ENCODE measurements at places on chromosomes 2 and 18. TPM values are rescaled to one million over a fixed set of nuclear protein-coding genes. Genes with fewer than 3 reads are reported as not detected.

GRCh38 chr2:11073776-11074175, 81.5 kb upstream of the SLC66A3 start:
- H3K36me3 ChIP-seq = no peaks in the 10 kb centered on the region
- no peak for DNase-seq
- H3K4me1 ChIP-seq = no peaks in the 10 kb centered on the region
- no peak overlapping the region for H3K27ac ChIP-seq

DNA sequence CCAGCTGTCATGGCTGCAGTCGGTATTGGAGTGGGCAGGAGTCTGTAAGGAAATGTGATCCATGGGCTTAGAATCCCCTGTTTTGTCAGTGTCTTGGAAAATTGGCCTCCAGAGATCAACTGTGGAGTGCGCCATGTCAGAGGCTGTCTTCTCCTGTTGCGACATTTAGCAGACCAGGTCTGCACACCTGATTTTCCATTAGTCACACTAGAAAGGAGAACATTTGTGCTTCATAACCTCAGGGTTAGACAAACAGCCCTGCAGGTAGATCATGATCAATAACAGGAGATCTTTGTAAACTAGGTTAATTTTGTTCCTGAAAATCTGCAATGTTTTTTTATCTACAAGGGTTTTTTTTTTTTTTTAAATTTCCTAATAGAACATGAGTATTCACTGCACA, 28.0 kb downstream of the LDLRAD4 start:
- H3K27ac ChIP-seq = no peak overlapping the region
- DNase-seq = no peak

DNA sequence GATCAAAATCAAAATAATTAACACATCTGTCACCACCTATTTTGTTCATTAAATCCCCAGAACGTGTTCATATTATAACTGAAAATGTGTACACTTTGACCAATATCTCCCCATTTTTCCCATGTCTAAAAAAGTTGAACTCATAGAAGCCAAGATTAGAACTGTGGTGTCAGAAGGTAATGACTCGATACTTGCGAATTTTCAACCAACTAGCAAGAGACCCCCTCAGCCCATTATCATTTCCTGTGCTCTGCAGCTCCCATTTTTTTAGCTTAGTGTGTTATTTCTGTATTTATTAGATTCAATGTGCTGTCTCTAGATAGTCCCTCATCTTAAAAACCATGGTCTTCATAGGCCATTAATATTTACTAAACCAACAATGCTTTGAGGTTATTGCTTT, 248.7 kb upstream of the PIK3C3 start:
- no peak overlapping the region for H3K4me3 ChIP-seq
- no peak overlapping the region for H3K27ac ChIP-seq
- DNase-seq = no peak
- no peaks in the 10 kb centered on the region for H3K27me3 ChIP-seq

GRCh38 chr18:49588171-49588570, 26.3 kb downstream of the LIPG start:
- no peaks in the 10 kb centered on the region for H3K27me3 ChIP-seq
- no peaks in the 10 kb centered on the region for H3K36me3 ChIP-seq
- H3K27ac ChIP-seq = no peak overlapping the region
- H3K4me3 ChIP-seq = no peak overlapping the region

DNA sequence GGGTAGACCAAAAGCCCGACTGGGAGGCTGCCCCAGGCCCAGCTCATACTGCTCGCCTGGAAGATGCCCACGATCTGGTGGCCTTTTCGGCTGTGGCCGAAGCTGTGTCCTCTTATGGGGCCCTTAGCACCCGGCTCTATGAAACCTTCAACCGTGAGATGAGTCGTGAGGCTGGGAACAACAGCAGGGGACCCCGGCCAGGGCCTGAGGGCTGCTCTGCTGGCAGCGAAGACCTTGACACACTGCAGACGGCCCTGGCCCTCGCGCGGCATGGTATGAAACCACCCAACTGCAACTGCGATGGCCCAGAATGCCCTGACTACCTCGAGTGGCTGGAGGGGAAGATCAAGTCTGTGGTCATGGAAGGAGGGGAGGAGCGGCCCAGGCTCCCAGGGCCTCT, 61.7 kb downstream of the TET3 start:
- no peaks in the 10 kb centered on the region for H3K4me1 ChIP-seq
- no peaks in the 10 kb centered on the region for H3K27me3 ChIP-seq
- no peak overlapping the region for H3K4me3 ChIP-seq
- no peak overlapping the region for H3K27ac ChIP-seq

DNA sequence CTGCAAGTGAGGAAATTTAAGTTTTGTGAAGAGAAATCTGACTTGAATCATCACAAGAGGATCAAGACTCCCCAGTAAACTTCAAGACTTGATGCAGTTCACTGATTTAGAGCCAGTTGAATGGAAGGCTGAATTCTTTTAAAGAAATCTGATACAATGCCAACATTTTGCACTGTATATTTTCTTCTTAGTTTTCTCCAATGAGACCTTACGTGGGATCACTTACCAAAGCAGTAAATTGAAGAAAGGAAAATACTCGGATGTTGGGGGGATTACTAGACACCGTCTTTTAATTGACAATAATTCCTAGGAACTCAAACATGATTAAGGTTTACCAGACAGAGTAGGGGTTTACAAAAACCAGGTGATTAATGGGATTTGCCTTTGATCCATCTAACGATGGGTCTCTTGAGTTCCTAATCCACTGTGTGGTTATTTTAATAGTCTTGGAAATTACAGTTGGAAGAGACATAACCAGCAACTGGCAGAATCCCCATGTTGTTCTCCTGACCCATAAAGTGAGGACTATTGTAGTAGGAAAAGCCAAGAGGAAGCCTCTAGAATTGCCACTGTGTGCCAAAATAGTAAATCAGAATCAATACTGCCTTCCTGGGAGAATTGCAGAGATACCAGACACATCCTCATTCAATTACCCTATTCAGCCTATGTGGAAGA, 354.5 kb downstream of the PID1 start:
- peak overlapping the region; percentile 10 for H3K27ac ChIP-seq
- no peaks in the 10 kb centered on the region for H3K4me1 ChIP-seq
- no peak overlapping the region for H3K4me3 ChIP-seq
- DNase-seq = no peak

The GULP1 gene
- 5.8 TPM for polyA plus RNA-seq

GRCh38 chr2:113863144-113863543, 26.7 kb upstream of the ACTR3 start:
- no peaks in the 10 kb centered on the region for H3K4me1 ChIP-seq
- no peak overlapping the region for H3K4me3 ChIP-seq
- H3K27me3 ChIP-seq = no peaks in the 10 kb centered on the region
- no peak for DNase-seq
- no peak overlapping the region for H3K27ac ChIP-seq

- no peak for DNase-seq
- no peaks in the 10 kb centered on the region for H3K4me1 ChIP-seq
- no peaks in the 10 kb centered on the region for H3K36me3 ChIP-seq
- no peak overlapping the region for H3K27ac ChIP-seq
- no peak overlapping the region for H3K4me3 ChIP-seq
- no peaks in the 10 kb centered on the region for H3K27me3 ChIP-seq
Observed at GRCh38 chr2:2591542-2591940, 260.5 kb upstream of the MYT1L start.

DNA sequence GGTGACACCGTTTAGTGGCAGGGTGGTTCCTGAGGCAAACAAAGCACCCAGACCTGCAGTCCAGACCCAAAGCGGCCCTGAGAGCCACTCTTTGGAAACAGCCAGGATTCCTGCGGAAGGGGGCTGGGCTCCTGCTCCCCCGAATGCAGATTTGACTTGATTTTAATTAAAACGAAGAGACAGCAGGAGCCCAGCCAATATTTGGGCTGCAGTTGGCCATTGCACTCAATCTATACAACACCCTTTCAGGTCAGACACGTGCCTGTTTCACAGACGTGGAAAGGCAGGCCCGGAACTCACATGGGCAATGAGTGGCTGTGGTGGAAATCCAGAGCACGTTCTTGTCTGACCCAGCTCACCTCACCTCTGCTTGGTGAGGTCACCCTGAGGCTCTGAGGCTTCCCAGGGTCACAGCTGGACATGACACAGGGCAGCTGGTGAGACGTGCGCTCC, 122.4 kb downstream of the NDUFA10 start:
- H3K27ac ChIP-seq = no peak overlapping the region
- no peak for DNase-seq
- no peaks in the 10 kb centered on the region for H3K4me1 ChIP-seq

The GCG gene
- polyA plus RNA-seq = not detected

The TGIF1 gene
- polyA plus RNA-seq = 45.1 TPM

- no peaks in the 10 kb centered on the region for H3K27me3 ChIP-seq
- no peak overlapping the region for H3K4me3 ChIP-seq
- no peak overlapping the region for H3K27ac ChIP-seq
- no peaks in the 10 kb centered on the region for H3K4me1 ChIP-seq
Observed at GRCh38 chr18:63788447-63789096, 13.4 kb downstream of the SERPINB7 start.

GRCh38 chr18:47756364-47757016, 174.0 kb downstream of the SMAD2 start:
- no peak overlapping the region for H3K4me3 ChIP-seq
- no peak overlapping the region for H3K27ac ChIP-seq
- H3K4me1 ChIP-seq = no peaks in the 10 kb centered on the region
- DNase-seq = peak; percentile 70

DNA sequence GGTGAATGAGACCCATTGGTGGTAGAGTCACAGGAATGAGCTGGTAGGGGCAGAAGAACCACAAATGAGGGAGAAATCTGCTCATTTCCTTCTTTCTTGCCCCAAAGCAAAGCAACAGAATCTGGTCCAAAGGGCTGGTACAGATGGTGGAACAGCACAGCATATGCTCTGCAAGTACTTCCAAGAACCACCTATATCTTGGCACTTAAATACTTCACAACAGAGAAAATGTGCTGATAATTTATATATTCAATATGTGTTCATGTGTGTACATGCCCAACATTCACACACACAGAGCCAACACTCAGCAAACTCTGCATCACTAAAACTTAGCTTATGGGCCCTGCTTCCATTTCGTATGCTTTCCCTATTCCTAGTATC, 884.4 kb upstream of the KLHL29 start:
- peak overlapping the region; percentile 55 for H3K27ac ChIP-seq
- H3K36me3 ChIP-seq = no peaks in the 10 kb centered on the region
- H3K27me3 ChIP-seq = no peaks in the 10 kb centered on the region
- no peak overlapping the region for H3K4me3 ChIP-seq

GRCh38 chr18:46821856-46822711, 65.2 kb upstream of the ST8SIA5 start:
- DNase-seq = no peak
- H3K4me1 ChIP-seq = no peaks in the 10 kb centered on the region
- no peaks in the 10 kb centered on the region for H3K27me3 ChIP-seq
- no peak overlapping the region for H3K4me3 ChIP-seq
- no peak overlapping the region for H3K27ac ChIP-seq
- no peaks in the 10 kb centered on the region for H3K36me3 ChIP-seq

GRCh38 chr2:177281400-177282180, 17.1 kb upstream of the NFE2L2 start:
- H3K36me3 ChIP-seq = no peaks in the 10 kb centered on the region
- H3K27ac ChIP-seq = no peak overlapping the region
- no peak overlapping the region for H3K4me3 ChIP-seq
- H3K27me3 ChIP-seq = no peaks in the 10 kb centered on the region
- no peak for DNase-seq

- no peak overlapping the region for H3K27ac ChIP-seq
- H3K36me3 ChIP-seq = no peaks in the 10 kb centered on the region
- peaks cover 4% of the 10 kb centered on the region for H3K27me3 ChIP-seq
Observed at GRCh38 chr2:224031358-224031970, 7.6 kb downstream of the SERPINE2 start.

The NLRC4 gene
- polyA plus RNA-seq = 1.8 TPM

The DTNA gene
- polyA plus RNA-seq = 14.8 TPM

DNA sequence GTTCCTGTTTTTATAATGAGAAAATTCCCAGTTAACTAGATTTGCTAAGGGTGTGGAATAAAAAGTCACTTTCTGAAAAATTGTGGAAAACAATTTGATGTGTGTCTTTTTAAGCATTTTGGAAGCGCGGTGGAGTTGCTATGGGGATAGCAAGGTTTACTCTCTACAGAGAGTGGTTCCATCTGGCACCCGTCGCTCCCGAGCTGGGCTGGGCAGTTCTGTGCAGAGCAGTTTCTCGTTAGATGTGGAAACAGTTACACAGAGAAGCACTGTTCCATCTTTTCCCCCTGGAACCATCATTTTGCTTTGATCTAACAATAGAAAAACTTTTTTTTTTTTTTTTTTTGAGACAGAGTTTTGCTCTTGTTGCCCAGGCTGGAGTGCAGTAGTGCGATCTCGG, 17.4 kb downstream of the LDLRAD4 start:
- no peak overlapping the region for H3K27ac ChIP-seq
- H3K4me1 ChIP-seq = no peaks in the 10 kb centered on the region
- peak; percentile 21 for DNase-seq
- H3K36me3 ChIP-seq = no peaks in the 10 kb centered on the region
- H3K4me3 ChIP-seq = no peak overlapping the region

DNA sequence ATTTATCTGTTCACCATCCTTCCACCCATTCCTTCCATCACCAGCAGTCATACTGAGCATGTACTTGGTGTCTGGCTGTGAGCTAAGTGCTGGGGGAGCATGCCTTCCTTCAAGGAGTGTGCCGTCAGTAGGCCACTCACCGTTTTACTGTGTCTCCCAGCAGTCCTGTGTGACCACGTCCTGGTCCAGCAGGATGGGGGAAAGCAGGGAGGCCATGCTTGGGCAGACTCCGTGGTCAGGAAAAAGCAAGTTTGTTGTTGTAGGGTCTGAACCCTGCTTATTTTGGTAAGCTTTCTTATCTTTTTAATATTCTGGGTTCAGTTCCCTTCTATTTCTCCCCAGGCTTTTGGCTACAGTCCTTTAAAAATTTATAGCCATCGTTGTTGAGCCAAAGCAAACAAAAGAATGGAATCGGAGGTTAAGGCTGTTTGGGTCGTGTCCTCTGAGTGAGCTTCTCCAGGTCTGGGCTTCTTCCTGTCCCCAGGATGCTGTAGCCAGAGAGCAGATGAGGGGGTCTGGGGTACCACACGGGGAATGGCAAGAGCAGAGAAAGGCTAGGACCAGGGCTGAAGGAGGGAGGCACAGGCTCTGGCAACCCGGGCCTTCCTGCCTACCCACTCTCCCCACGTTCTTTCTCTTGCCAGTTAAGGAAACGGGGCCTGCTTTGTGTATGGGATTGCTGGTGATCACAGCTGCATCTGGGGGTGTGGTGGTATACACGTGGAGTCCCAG, 13.5 kb downstream of the SLC30A3 start:
- H3K4me1 ChIP-seq = peaks cover 8% of the 10 kb centered on the region
- H3K36me3 ChIP-seq = peaks cover 3% of the 10 kb centered on the region
- no peak for DNase-seq
- H3K27ac ChIP-seq = no peak overlapping the region
- H3K4me3 ChIP-seq = no peak overlapping the region

- H3K27me3 ChIP-seq = no peaks in the 10 kb centered on the region
- H3K36me3 ChIP-seq = no peaks in the 10 kb centered on the region
- no peak overlapping the region for H3K27ac ChIP-seq
- DNase-seq = no peak
- peaks cover 15% of the 10 kb centered on the region for H3K4me1 ChIP-seq
Observed at GRCh38 chr2:41602341-41602740, 445.5 kb upstream of the PKDCC start.

GRCh38 chr2:211836409-211836808, 702.2 kb downstream of the ERBB4 start:
- no peak overlapping the region for H3K4me3 ChIP-seq
- H3K36me3 ChIP-seq = no peaks in the 10 kb centered on the region
- H3K27me3 ChIP-seq = no peaks in the 10 kb centered on the region
- no peak overlapping the region for H3K27ac ChIP-seq
- no peak for DNase-seq
- H3K4me1 ChIP-seq = no peaks in the 10 kb centered on the region

- no peak overlapping the region for H3K27ac ChIP-seq
- no peaks in the 10 kb centered on the region for H3K36me3 ChIP-seq
- H3K27me3 ChIP-seq = no peaks in the 10 kb centered on the region
- DNase-seq = no peak
- no peak overlapping the region for H3K4me3 ChIP-seq
Observed at GRCh38 chr18:50114448-50114847, 80.5 kb downstream of the MYO5B start.
